IPS-NIHi11 (cell line): ENCODE measurements at places on chromosomes 5 and 9.

DNA sequence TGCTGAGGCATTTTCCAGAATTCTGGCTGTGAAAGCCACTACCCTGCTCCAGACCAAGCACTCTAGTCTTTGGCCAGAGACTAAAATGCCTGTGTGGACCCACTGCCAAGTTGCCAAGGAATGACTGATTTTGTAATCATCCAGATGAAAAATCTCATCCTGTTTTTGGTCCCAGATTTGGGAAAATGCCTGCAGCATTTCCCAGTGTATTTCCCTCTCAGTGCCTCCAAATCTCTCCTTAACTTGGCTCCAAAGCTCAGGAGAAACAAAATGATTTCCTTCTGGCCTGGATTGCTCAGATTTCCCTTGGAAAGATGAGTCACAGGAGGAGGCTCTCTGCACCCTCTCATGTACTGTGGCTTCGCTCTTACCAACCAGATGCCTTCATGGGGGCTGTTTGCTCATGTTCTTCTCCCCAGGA, 335.2 kb upstream of the TARS1 start:
- DNase-seq: no peak

DNA sequence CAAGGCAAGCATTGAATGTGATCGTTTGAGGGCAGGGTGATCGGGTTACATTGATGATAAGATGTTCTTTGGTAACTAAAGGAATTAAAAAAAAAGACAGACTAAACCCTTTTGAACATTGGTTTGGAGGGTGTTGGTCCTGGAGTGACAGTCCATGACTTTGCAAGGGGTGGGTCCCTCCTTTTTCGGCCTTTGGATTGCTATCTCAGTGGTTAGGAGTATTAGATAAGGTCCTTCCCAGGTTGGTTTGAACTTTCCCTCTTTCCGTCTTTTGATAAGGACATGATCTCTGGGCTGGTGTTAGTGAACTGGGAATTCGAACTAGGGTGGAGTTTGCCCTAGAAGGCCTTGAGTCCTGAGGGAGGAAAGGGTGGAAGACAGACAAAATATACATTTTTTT, 5.4 kb upstream of the ABO start:
- no peak for DNase-seq

- no peak for DNase-seq
Observed at GRCh38 chr5:158514986-158515359, 584.7 kb downstream of the EBF1 start.

DNA sequence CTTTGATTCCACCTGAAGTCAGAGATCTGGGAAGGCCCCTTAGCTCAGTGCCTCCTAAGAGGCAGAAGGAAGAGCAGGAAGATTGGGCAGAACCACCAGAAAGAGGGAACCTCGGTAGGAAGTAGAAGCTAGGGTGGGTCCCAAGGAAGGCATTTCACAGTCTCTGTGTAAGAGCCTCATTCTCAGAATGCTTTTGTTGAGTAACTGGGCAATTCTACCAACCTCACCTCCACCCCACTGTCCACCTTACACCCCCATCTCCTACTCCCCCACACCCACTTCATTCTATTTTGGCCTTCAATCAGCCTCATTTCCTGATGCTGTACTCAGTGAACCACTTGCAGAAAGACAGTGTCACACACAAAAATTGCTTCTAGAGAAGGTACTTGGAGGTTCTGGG, 3.5 kb downstream of the HBEGF start:
- DNase-seq: no peak

GRCh38 chr9:112158656-112159367, 16.3 kb downstream of the SUSD1 start:
- DNase-seq: no peak

- DNase-seq: no peak
Observed at GRCh38 chr9:136528716-136529341, 17.0 kb downstream of the NOTCH1 start.

- DNase-seq: no peak
Observed at GRCh38 chr5:127799293-127799905, 96.2 kb downstream of the CCDC192 start.

- DNase-seq: peak; percentile 49
Observed at GRCh38 chr9:88535226-88536022, 446 bp downstream of the NXNL2 start.

DNA sequence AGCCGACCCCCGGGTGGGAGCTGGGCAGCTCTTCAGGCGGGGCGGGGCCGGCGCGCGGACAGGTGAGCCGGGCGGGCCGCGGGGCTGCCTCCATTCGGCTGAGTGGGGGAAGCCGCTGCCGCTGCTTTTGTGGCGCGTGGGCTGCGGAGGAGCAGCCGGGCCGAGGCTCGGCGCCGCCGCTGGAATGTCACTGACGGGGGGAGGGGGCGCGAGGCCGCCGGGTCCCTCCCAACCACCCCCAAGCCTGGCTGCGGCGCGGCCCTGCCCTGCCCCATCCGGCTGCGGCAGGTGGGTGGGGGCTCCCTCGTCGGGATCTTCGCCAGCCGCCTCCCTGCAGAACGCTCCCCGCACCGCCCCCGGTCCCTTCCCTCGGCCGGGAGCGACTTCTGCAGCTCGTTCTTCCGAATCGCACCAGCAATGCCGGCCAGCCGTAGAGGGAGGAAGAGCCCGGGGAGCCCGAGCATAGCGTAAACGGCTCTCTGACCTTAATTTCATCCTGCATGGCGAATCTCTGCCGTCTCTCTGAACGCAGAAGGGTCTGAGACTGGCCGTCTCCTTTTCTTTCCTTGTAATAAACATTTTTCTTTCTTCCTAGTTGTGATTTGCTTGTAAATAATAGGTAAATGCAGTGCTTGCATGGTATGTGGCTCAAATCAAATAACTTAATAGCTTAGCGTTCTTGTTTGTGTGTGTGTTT, 505 bp downstream of the SPTAN1 start:
- DNase-seq: peak; percentile 73
